ENCODE measurements at places on chromosomes 5 and 9.
A peak's percentile ranks its signal among the peaks of the same experiment; 100 is the strongest.

DNA sequence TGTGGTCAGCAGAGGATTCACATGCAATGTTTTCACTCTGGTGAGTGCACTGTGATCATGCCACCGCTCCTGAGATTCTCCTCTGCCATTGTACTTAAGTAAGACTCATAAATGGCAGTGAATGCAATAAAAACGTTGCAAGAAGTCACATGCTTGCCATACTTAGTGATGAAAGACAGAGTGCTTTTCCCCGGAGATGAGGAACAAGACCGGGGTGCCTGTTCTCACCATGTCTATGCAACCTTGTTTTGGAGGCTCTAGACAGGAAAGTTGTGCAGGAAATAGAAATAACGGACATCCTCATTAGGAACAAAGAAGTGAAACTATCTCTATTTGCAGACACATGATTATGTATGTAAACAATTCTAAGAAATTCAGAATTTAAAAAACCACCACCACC, 84.7 kb upstream of the IRX2 start:
- DNase-seq = no peak

DNA sequence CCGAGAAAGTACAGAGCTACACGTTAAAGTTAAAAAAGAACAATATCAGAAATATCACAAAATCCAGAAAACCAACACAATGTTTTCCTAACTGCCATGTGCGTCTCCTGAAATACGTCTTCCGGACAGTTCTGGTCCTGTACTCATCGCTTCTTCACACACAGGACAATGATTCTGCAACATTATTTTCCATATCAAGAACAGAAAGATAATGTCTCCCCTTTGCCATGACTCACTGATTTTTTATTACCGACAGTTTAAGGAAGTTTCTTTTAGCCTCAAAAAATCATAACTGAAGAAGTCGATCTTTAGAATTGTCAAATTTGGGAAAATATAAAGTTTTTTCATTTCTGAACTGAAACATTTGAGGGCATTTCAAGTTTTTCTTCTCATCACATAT, 2.5 kb downstream of the TBC1D9B start:
- DNase-seq = no peak

DNA sequence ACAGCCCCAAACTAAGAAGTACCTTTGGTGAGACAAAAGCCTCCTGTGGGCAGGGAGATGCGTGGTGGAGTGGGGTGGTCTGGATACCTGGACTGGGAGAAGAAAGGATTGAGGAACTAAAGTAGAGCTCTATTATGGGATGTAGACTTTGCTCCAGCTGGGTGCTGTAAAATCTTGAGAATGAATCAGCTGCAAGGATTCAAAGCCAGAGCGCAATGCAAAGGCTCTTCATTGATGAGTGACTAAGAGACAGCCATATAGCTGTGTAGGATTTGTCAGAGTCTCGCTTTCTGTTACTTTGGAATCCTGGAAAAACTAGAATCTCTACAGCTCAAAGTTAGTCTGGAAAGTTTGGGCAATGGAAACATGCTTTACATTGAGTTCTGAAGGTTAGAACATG, 159.9 kb downstream of the TAF11L14 start:
- DNase-seq = no peak

GRCh38 chr9:30967476-30967875, 1417.0 kb upstream of the ACO1 start:
- no peak for DNase-seq

DNA sequence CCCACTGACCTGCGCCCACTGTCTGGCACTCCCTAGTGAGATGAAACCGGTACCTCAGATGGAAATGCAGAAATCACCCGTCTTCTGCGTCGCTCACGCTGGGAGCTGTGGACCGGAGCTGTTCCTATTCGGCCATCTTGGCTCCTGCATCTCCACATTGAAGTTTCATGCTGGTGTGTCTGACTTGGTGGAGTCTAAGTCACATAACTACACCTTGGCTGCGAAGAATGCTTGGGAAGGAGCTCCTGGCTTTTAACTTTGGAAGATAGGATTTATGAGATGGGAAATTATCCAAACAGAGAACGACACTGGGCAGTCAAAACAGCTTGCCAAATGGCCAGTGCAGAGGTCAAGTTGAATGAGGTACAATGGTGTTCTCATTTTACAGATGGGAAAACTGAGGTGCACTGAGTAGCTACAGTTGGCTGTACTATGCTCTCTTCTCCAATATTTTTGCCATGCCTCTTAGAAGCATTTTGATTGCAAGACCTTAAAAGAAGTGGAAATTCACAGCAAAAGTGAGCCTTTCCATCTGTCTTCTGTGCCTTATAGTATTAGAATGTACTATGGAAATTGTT, 36.7 kb downstream of the CCDC192 start:
- DNase-seq = no peak

GRCh38 chr9:101586651-101587050, 8.1 kb downstream of the PPP3R2 start:
- DNase-seq = no peak

GRCh38 chr5:35857606-35858205, 1.0 kb downstream of the IL7R start:
- DNase-seq = no peak

DNA sequence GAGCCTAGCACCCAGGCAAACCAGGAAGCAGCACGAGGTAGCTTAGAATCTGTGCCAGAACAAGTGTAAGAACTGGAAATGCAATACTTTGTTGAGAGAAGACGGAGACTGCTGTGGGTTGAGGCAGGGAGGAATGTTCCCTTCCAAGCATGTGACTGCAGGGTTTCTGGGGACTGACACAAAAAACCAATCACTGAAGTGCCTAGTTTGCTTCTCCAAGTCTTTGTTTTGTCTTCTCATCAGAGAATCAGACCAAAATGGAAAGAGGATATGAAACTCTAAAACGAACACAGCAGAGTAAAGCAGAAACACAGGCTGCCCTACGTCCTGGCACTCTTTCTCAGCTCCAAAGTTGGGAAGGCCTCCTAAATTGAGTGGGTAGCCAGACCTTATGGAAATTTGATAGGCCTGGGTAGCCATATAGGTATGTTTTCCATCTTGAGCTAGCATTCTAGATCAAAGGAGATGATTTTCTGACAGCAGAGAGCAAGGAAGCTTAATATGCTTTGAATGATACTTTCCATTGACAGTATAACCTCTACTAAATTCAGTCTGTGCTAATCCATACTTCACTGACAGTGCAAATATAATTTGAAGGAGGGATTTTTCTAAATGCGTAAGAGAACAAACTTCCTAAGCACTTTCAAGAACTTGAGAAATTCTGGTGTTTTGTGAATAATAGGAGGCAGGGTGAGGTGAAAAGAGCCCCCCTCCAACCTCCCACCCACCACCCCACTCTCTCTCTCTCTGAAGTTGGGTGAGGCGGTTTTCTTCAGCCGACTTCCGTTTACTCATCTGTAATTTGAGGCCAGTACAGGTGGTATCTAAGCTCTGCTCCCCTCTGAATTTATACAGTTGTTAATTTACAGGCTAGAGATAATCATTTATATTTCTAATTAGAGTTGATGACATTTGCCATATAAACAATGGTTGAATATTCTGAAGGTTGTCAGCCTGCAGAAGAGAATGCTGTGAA, 5.5 kb downstream of the ADRB2 start:
- peak; percentile 58 for DNase-seq

GRCh38 chr5:91212714-91213092, 170.4 kb downstream of the ARRDC3 start:
- DNase-seq = no peak

DNA sequence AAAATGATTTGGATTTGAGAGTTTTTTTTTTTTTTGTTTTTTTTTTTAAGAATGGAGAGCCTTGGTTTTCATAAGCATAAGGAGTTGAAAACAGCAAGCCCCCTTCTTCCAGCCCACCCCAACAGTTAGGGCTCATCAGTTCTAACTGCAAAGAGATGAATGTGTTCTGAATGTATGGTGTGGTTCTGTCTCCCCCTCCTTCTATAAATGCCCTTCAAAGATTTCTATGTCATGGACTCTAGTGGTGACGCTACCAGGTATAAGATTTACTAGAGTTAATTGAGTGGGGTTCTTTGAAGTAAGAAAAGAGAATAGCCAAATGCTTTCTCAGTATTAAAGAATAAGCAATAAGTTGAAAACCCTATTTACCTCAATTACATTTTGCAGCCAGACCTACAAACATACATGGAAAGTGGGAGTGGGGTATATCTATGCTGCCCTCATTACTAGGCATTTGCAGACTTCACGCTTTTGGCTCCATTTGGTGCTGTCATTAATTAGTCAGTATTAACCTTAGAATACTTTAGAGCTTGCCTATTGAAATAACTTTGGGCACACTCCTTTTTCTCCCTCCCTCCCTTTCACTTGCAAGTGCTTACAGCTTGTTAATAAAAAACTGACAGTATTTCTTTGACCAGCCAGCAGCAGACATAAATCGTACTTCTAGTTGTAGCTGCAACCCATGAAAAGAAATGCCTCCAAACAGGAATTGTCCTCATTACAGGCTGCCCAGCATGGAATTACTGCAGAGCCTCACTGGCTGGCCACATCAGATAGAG, 667.2 kb upstream of the ZNF608 start:
- no peak for DNase-seq

- no peak for DNase-seq
These were observed 147.3 kb upstream of the FST start for GRCh38 chr5:53333160-53333559.

DNA sequence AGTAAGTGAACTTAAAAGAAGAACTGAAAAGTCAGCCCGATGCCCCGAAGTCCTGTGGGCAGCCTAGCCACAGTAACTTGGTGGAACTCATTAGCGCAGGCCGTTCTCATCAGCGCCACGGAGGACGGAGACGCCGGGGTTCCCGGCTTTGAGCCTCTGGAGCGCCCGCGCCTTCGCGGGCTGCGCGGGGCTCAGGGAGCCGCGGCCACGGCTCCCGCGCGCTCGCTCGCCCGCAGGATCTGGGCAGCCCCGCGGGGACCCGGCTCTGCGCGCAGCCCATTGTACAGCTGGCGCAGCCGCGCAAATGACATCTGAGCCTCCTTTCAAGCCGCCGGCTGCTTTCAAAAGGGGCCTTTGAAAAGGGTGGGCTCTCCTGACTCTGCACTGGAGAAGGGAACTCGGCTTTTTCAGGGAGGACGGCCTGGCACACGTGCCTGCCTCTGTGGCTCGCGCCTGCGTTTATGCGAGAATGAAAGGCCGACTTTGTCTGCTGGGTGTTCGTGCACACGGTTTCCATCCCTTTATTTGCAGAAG, 40.7 kb downstream of the TLR4 start:
- peak; percentile 35 for DNase-seq

- DNase-seq = no peak
These were observed 20.8 kb downstream of the RGS3 start for GRCh38 chr9:113484258-113484730.
